LHCN-M2 (cell line): ENCODE measurements at places on chromosomes 5 and 9. TPM values are rescaled to one million over a fixed set of nuclear protein-coding genes. Genes with fewer than 3 reads are reported as not detected.

DNA sequence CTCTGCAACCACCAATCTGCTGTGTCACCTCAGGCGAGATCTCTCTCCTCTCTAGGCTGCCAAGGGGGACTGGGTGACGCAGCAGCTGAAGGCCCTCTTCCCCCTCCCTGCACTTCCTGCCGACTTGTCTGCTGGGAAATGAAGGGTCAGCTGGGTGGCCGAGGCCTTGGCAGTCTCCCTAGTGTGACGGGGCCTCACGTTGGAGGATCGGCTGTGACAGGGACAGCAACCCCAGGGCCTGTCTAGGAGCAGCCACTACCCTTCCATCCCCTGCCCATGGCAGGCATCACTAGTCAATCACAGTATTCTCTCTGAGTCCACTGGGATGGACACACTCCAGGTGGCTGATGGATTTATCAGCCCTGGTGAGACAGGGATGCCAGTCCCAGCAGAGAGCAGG is 107.3 kb upstream of the SARDH start:
- DNase-seq, result peak; percentile 8

DNA sequence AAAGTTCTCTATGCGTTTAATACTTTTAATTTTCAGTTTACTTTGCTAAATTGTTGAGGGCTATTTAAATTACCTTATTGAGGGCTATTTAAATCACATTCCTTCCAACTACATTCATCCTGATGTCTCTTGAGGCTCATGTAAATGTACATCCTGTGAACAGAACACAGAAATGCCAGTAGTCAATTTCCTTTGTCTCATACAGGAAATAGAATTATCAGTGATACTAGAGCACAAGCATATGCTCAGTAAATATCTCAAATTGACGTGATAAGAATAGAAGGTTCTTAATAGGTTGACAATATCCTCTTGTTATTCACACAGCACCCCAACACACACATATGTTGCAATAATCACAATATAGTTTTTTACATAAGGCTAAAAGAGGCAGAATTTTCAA is 449.0 kb downstream of the CYLC2 start:
- DNase-seq, result no peak

DNA sequence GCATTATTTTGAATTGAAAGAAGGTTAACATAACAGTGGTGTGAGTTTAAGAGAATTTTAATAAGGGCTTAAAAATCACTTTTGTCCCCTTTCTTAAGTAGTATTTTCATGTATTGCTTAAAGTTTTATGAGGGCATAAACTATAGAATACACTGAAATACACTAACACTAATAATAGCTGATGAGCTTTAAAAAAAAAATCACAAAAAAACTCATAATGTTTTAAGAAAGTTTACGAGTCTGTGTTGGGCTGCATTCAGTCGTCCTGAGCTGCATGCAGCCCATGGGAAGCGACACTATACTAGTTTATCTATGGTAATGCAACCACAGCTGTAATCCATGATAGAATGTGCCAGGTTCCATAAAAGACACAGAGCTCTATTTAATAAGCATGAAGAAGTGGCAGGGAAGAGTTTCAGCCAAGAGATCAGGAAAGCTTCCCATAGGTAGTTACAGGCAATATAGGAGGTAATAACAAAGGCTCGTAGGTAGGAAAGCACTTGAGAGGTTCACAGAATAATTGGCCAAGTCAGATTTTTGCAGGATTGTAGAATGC is 4.5 kb downstream of the SREK1IP1 start:
- no peak for DNase-seq

DNA sequence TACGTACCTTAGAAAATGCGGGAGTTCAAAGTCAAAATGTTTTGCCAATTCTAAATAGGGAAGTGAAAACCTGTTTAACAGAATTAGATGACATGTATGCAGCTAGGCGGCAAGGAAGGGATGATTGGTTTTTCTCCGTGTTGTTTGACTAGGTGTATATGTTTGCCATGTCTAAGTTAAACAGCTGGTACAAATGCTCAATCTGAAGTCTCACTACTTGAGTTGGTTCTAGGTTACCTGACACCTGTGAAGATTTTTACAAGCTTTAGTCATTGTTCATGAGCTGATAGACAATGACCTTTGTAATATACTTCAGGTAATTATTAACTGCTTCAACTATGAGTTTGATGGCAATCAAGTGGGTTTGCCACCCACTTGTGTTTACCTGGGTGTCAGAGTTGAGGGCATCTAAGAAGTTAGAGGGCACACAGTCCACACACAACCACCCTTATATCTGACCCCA is 74.3 kb downstream of the SLC44A1 start:
- DNase-seq, result no peak

DNA sequence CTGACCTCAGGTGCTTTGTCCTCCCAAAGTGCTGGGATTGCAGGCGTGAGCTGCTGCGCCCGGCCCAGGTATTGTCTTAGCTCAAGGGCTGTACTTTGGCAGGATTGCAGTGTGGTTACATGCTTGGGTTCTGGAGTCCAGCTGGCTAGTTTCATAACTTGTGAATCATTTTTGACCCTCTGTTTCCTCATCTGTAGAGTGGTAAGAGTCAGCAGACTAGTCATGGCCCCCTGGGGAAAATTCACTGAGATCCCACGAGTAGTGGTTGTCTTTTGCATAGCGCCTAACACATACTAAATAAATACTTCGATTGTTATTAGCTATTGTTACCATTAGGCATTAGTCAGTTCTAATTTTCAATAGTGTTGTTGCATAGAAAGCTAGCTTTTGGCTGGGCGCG is 14.3 kb downstream of the PTPA start:
- DNase-seq, result peak; percentile 92

DNA sequence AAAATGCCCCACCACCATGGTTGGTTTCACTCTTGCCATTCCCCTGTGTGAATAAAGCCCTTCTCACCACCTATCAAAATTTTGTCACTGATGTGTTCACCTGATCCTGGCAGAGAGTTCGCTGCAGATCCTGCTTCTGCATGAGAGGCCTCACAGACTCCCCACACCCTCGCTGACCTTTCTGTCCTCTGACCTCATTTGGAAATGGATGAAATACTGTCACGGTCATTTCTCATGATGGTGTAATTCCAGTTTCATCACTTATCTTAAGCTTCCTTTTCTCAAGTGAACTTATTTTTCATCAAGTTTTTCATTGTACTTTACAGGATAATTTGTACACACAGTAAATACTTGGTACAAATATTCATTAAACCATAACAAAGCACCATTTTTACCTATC is 131.3 kb downstream of the FRMD3 start:
- DNase-seq, result no peak

- no peak for DNase-seq
These were observed 355.7 kb downstream of the LRRC70 start for GRCh38 chr5:62934319-62934718.

DNA sequence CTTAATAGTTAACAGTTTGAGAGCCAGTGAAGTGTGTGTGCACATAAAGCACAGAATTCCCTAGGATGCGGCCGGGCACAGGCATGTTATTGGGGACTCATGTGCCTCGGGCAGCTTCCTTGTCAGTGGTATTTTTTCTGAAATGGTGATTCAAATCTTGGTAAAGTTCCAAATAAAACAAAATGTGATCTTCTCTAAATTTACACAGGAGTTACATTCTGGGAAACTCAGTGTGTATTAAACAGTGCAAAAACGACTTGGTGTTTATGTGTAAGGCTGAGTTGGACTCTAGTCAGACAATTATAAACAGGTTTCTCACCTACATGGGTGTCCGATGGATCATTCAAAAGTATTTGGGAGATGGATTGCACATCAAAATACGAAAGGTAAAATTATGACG is 48.9 kb downstream of the BOD1 start:
- DNase-seq, result peak; percentile 76

- DNase-seq, result no peak
These were observed 477.0 kb downstream of the CDH10 start for GRCh38 chr5:24167806-24168205.

Gene TMEM174
- total RNA-seq, result not detected in 2 replicates
